ENCODE measurements at places on chromosomes 3 and 15. TPM values are rescaled to one million over a fixed set of nuclear protein-coding genes. Genes with fewer than 3 reads are reported as not detected.

DNA sequence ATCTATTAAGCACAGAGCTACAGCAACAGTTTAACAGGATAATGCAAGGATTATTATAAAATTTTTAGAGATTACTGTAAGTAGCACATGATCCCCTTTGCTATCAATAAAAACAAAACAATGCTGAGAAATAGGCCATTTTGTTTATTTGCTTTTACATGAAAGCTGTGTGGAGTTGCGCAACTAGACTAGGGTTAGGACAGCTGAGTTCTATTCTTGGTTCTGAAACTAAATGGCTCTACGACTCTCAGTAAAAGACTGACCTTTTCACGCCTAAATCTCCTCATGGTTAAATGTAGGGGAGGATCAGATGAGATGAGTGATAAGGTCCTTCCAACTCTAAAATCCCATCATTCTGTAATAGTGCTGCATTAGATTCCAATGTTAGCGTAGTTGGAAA, 25.0 kb downstream of the KCNMB2 start:
- no peaks in the 10 kb centered on the region for H3K4me1 ChIP-seq
- H3K36me3 ChIP-seq, result no peaks in the 10 kb centered on the region
- no peak for DNase-seq
- no peaks in the 10 kb centered on the region for H3K27me3 ChIP-seq
- no peak overlapping the region for H3K4me3 ChIP-seq
- no peak overlapping the region for H3K27ac ChIP-seq

DNA sequence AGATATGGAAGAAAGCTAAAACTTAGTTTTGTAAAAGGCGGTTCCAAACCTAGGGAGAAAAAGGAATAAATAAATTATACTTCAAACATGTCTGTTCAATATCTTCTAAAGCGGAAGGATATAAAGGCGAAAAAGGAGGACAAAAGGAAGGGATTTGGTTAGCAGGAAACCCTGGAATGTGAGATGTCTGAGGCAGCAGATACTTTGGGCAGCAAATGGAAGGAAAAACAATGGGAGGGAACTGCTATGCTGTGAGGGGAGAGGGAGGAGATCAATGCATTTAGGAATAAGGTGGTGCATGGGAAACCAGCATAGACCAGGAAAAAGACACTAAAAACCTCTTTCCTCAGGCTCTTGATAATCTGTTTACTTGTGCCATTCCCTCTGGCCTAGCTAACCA, 120.8 kb downstream of the DNAH12 start:
- H3K4me1 ChIP-seq, result no peaks in the 10 kb centered on the region
- DNase-seq, result no peak
- no peaks in the 10 kb centered on the region for H3K27me3 ChIP-seq
- no peak overlapping the region for H3K4me3 ChIP-seq

DNA sequence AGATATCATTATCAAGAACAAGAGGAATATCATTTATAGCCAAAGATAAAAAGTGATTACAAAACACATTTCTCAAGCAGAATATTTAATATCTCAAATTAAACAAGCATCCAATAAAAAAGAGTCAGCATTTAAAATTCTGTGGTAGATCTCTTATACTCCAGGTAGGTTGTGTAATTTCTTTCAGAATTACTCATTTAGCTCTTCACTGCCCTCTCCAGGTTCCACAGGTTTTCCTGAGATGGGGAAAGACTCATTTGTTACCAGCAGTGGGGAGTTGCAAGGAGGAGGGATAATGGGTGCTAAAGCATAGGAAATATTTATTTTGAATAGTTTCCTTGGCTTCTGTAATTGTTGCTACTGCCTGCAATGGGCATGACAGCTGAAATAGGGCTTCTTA, 83.1 kb upstream of the RASGRP1 start:
- no peak overlapping the region for H3K27ac ChIP-seq
- H3K4me1 ChIP-seq, result peaks cover 80% of the 10 kb centered on the region
- no peaks in the 10 kb centered on the region for H3K27me3 ChIP-seq
- no peak for DNase-seq
- H3K36me3 ChIP-seq, result no peaks in the 10 kb centered on the region

GRCh38 chr3:16322189-16322588, 57.2 kb downstream of the OXNAD1 start:
- H3K36me3 ChIP-seq, result peaks cover 71% of the 10 kb centered on the region
- no peak overlapping the region for H3K27ac ChIP-seq
- DNase-seq, result no peak
- H3K27me3 ChIP-seq, result no peaks in the 10 kb centered on the region
- H3K4me3 ChIP-seq, result no peak overlapping the region
- peaks cover 32% of the 10 kb centered on the region for H3K4me1 ChIP-seq

- H3K4me1 ChIP-seq, result no peaks in the 10 kb centered on the region
- DNase-seq, result no peak
- no peak overlapping the region for H3K4me3 ChIP-seq
- H3K36me3 ChIP-seq, result no peaks in the 10 kb centered on the region
- no peak overlapping the region for H3K27ac ChIP-seq
- H3K27me3 ChIP-seq, result peaks cover 5% of the 10 kb centered on the region
Measured at GRCh38 chr15:66842710-66843441, 140.8 kb downstream of the SMAD6 start.

GRCh38 chr3:45915518-45916231, 27.6 kb upstream of the CXCR6 start:
- H3K36me3 ChIP-seq, result no peaks in the 10 kb centered on the region
- peak; percentile 63 for DNase-seq
- no peaks in the 10 kb centered on the region for H3K27me3 ChIP-seq
- peaks cover 22% of the 10 kb centered on the region for H3K4me1 ChIP-seq

GRCh38 chr15:34248190-34248589, 23.4 kb downstream of the EMC4 start:
- no peak overlapping the region for H3K27ac ChIP-seq
- no peak overlapping the region for H3K4me3 ChIP-seq
- peaks cover 24% of the 10 kb centered on the region for H3K36me3 ChIP-seq
- no peaks in the 10 kb centered on the region for H3K27me3 ChIP-seq

DNA sequence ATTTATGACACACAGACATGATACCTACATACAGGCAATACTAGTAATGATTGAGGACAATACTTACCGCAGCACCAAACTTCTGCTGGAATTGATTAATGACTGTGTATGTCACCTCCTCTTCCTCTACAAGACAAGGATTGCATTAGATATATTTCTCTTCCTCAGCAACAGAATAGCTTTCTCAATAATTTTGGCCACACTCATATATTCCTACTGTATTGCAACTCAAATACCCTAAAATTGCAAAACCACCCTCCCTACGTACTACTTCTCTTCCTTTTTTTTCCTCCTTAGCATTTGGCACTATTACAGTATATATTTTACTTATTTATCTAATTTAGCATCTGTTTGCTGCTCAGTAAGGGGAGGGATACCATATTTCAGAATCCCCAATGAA, 14.8 kb downstream of the EXD1 start:
- no peak overlapping the region for H3K4me3 ChIP-seq
- DNase-seq, result no peak
- no peaks in the 10 kb centered on the region for H3K4me1 ChIP-seq
- no peak overlapping the region for H3K27ac ChIP-seq
- H3K36me3 ChIP-seq, result no peaks in the 10 kb centered on the region
- H3K27me3 ChIP-seq, result no peaks in the 10 kb centered on the region

- no peak overlapping the region for H3K4me3 ChIP-seq
- no peaks in the 10 kb centered on the region for H3K27me3 ChIP-seq
- H3K36me3 ChIP-seq, result peaks cover 5% of the 10 kb centered on the region
- H3K27ac ChIP-seq, result no peak overlapping the region
Measured at GRCh38 chr15:35533130-35534110, 12.5 kb downstream of the DPH6 start.

DNA sequence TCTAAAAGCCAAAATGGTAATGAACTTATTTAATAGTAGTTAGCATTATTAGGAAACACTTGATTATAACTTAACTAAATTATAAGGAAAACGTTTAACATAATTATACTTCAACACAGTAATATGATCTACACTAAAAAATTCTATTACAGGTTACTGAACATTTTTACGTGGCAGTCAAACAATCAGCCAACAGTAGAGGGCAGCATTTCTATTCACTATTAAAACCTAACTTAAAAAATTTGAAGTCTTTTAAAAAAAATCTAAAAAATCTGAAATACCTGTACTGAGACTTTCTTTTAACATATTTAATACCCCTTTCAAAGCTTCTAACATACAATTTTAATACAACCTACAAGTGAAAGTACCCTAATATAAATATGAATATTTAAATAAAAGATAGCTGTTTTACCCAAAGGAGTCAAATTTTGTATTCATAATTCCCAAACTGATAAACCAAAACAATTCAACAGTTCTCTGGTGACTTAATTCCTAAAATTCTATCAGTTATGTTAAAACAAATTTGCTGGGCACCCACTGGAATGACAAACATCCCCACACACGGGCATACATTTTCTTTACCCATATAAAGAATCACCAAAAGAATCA, 41.5 kb downstream of the DLG1 start:
- H3K36me3 ChIP-seq, result no peaks in the 10 kb centered on the region
- H3K4me1 ChIP-seq, result peaks cover 26% of the 10 kb centered on the region
- no peak overlapping the region for H3K4me3 ChIP-seq
- no peak overlapping the region for H3K27ac ChIP-seq

GRCh38 chr3:24019585-24019984, 74.5 kb downstream of the NR1D2 start:
- H3K4me3 ChIP-seq, result no peak overlapping the region
- no peaks in the 10 kb centered on the region for H3K36me3 ChIP-seq

GRCh38 chr3:184642631-184643285, 69.1 kb downstream of the MAGEF1 start:
- no peaks in the 10 kb centered on the region for H3K27me3 ChIP-seq
- no peak overlapping the region for H3K27ac ChIP-seq
- DNase-seq, result no peak
- H3K4me1 ChIP-seq, result peaks cover 7% of the 10 kb centered on the region
- H3K36me3 ChIP-seq, result no peaks in the 10 kb centered on the region

DNA sequence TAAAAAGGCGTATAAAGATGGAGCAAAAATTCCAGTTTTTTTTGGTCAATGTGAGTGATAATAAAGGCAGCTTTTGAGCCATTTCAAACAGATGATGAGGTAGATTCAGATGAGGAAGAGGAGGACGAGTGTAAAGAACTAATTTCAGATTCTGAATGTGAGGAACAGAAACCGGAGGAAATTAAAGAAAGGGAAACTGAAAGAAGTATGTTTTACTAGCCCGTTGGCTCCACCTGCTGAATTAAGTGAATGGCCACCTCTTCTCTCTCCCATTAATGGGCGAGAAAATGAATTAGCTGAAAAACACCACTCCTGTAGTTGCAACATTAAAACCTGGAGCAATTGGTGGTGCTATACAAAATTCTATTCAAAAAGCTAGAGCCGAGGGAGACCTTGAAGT, 55.4 kb downstream of the CYP19A1 start:
- H3K4me1 ChIP-seq, result no peaks in the 10 kb centered on the region
- no peaks in the 10 kb centered on the region for H3K27me3 ChIP-seq
- H3K27ac ChIP-seq, result no peak overlapping the region
- no peaks in the 10 kb centered on the region for H3K36me3 ChIP-seq

- H3K27me3 ChIP-seq, result no peaks in the 10 kb centered on the region
- H3K27ac ChIP-seq, result no peak overlapping the region
- no peak for DNase-seq
- H3K4me1 ChIP-seq, result no peaks in the 10 kb centered on the region
- H3K4me3 ChIP-seq, result no peak overlapping the region
Measured at GRCh38 chr3:62252438-62253157, 120.8 kb downstream of the FEZF2 start.

- H3K27me3 ChIP-seq, result no peaks in the 10 kb centered on the region
- no peak overlapping the region for H3K27ac ChIP-seq
- no peak overlapping the region for H3K4me3 ChIP-seq
- H3K36me3 ChIP-seq, result peaks cover 12% of the 10 kb centered on the region
Measured at GRCh38 chr3:38186781-38187180, 21.4 kb downstream of the OXSR1 start.

DNA sequence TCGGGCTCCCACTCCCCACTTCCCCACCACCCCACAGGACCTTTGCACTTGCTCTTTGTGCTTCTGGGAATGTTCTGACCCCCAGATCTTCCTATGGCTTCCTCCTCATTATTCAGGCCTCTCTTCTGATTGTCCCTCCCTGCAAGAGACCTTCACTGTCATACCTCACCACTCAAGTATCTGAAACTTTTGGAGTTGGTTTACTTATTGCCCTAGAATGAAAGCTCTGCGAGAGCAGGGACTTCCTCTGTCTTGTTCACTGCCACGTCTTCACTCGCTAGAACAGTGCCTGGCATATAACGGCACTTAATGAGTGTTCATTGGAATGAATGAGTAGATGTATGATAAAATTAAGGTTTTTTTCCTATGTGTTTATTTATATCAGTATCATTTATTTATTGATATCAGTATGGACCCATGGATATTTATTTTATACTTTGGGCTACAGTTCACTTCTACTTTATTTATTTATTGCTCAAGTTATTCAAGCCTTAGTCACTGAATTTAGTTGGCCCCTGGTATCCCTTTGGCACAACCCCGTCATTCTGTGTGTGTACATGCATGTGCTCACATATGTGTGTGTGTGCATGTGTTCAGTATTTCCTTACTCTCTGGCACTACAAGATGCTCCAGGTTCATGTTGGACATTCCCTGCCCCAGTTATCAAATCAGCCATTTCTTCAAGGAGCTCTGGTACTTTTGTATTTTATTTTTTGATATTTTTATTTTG, 197.6 kb downstream of the THSD4 start:
- H3K4me3 ChIP-seq, result no peak overlapping the region
- H3K36me3 ChIP-seq, result no peaks in the 10 kb centered on the region
- no peak for DNase-seq
- H3K4me1 ChIP-seq, result no peaks in the 10 kb centered on the region

- no peaks in the 10 kb centered on the region for H3K36me3 ChIP-seq
- H3K27me3 ChIP-seq, result no peaks in the 10 kb centered on the region
- no peak overlapping the region for H3K4me3 ChIP-seq
- no peaks in the 10 kb centered on the region for H3K4me1 ChIP-seq
Measured at GRCh38 chr3:35616346-35616745, 23.0 kb upstream of the ARPP21 start.

- H3K36me3 ChIP-seq, result no peaks in the 10 kb centered on the region
- H3K4me1 ChIP-seq, result peaks cover 37% of the 10 kb centered on the region
- DNase-seq, result no peak
- H3K27me3 ChIP-seq, result no peaks in the 10 kb centered on the region
- no peak overlapping the region for H3K27ac ChIP-seq
Measured at GRCh38 chr3:13894807-13895154, 14.9 kb upstream of the WNT7A start.

GRCh38 chr15:77349666-77350065, 70.2 kb downstream of the PEAK1 start:
- H3K36me3 ChIP-seq, result no peaks in the 10 kb centered on the region
- no peaks in the 10 kb centered on the region for H3K27me3 ChIP-seq
- H3K27ac ChIP-seq, result no peak overlapping the region

GRCh38 chr3:187025254-187025655, 94.9 kb downstream of the ST6GAL1 start:
- H3K27ac ChIP-seq, result peak overlapping the region; percentile 49
- peak overlapping the region; percentile 64 for H3K4me3 ChIP-seq
- H3K27me3 ChIP-seq, result no peaks in the 10 kb centered on the region
- no peak for DNase-seq
- H3K36me3 ChIP-seq, result peaks cover 4% of the 10 kb centered on the region
- H3K4me1 ChIP-seq, result peaks cover 75% of the 10 kb centered on the region

BCL2A1 gene
- polyA plus RNA-seq, result 29.5 TPM

MB21D2 gene
- polyA plus RNA-seq, result 0.17 TPM

SYNM gene
- polyA plus RNA-seq, result 0.56 TPM

ZIC1 gene
- polyA plus RNA-seq, result not detected

RHCG gene
- polyA plus RNA-seq, result not detected

OIP5 gene
- 0.58 TPM for polyA plus RNA-seq

AMOTL2 gene
- 0.10 TPM for polyA plus RNA-seq

SPESP1 gene
- polyA plus RNA-seq, result 0.63 TPM

TRMT10C gene
- 37.3 TPM for polyA plus RNA-seq

MOBP gene
- polyA plus RNA-seq, result not detected

Measured in CD8-positive, alpha-beta memory T cell (primary cell).